Activated CD4-positive, alpha-beta T cell treated with anti-CD3 and anti-CD28 coated beads for 36 hours (primary cell): ENCODE measurements at places on chromosomes 3 and 15. TPM values are rescaled to one million over a fixed set of nuclear protein-coding genes. Genes with fewer than 3 reads are reported as not detected.

Gene PRC1
- 111 TPM for total RNA-seq

GRCh38 chr15:58522391-58522790 is 90.6 kb downstream of the LIPC start:
- no peak for DNase-seq

DNA sequence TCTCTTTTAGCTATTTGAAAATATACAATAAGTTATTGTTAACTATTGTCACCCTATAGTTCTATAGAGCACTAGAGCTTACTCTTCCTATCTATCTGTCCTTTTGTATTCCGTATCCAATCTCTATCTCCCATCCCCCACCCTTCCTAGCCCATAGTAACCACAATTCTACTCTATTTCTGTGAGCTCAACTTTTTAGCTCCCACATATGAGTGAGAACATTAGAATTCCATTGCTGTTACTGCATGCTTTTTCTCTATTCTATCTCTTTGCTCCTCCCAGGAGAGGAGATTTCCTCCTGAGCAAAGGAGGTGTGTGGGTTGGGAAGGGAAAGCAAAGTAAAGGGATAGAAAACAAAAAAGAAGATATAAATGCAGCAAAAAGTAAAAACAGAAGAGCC is 105.6 kb upstream of the SLC4A7 start:
- DNase-seq = no peak

DNA sequence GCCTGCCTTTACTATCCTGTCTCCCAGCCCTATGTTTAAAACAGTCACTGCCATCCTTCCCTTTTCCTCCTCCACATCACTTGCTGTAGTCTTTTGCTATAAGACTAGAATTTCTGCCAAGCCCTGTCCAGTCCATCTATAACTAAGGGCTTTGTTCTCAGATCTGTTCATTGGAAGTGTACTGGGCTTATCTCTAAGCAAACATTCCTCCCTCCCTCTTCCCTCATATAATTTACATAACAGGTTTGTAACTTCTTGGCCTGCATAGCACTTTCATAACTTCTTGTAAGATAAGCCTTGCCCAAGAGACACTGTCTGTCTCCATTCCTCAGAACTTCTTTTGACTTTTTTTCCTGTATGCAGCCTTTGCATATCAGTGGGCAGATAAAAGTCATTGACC is 16.7 kb downstream of the TPRG1 start:
- DNase-seq = no peak

DNA sequence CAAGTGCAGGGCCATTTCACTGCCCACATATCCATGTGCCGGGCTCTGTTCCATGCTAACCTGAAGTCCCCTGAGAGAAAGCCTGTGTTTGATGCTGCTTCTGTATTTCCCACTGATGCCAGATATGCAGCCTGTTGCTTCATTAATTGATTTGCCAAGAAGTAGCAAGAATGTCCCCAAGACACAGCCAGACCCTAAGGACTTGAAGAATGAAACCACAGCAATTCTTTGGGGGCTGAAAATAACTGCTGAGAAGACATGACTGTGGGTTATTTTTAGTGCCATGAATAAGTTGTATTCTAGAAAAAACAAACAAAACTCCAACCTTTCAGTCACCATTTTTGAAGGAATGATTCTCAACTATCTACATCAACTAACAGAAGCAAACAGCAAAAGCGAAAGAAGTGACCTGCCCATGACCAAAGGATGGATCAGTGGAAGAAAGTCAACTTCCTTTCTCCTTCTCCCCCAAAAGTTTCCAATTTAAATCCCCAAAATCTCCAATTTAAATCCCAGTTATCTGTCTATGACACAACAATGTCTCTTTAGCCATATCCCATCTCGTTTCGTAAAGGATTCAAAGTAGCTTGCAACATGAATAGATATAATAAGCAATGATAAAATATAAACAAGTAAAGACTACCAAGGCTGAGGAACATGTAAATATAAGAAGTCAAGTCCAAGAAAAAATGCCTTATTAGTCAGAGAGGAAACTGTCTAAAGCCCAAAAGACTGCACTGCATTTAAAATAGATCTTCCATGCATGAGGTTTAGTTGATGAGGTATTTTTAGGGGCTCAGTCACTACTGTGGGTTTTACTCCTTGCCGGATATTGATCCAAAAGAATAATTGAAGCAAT is 226.8 kb downstream of the DTWD1 start:
- no peak for DNase-seq

DNA sequence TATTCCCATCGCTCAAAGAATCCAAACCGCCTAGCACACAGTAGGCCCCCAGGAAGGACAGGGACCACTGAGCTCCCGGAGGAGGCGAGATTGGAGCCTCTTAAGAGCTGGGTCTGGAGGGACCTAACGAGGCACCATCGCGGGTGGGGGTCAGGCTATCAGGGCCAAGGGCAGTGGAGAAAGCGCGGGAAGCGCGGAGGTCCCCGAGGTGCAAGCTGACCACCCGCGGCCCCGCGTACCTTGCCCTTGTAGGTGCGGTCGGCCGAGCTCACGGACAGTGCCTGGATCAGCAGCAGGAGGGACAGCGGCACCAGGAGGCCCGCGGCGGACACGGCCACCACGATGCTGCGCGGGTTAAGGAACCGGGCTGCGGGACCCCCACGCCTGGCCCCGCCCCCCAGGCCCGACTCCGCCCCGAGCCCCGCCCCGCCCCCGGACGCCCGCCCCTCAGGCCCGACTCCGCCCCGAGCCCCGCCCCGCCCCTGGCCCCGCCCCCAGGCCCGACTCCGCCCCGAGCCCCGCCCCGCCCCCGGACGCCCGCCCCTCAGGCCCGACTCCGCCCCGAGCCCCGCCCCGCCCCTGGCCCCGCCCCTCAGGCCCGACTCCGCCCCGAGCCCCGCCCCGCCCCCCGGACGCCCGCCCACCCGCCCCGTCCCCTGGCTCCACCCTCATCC is 3.9 kb downstream of the ZDHHC19 start:
- peak; percentile 46 for DNase-seq

GRCh38 chr3:110301781-110302180 is 769.8 kb upstream of the NECTIN3 start:
- DNase-seq = no peak
